ENCODE measurements at places on chromosomes 4 and X.

GRCh38 chrX:41599507-41599906, 89.3 kb upstream of the GPR34 start:
- DNase-seq, result no peak

DNA sequence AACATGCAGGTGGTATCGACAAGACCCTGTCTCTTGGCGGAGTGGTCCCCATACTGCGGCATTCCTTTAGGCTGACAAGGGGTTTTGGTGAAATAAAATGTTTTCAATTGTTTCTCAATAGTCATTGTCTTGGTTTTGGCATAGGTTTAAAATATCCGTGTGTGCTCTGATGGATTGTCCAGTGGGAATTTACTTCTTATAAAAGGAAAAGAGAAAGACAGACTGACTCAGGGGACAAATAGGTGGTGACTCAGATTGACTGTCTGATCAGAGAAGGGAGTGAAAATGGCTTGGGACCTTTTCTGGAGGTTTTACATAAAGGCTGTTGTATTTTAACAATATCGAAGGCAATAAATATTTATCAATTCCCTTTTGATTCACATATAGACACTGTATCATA, 129.8 kb downstream of the SORBS2 start:
- DNase-seq, result no peak

- no peak for DNase-seq
Measured at GRCh38 chrX:71992711-71993110, 82.1 kb downstream of the NHSL2 start.

GRCh38 chrX:40145001-40145922, 47.5 kb upstream of the BCOR start:
- DNase-seq, result peak; percentile 78

- DNase-seq, result no peak
Measured at GRCh38 chr4:38091636-38092035, 131.4 kb downstream of the PTTG2 start.

DNA sequence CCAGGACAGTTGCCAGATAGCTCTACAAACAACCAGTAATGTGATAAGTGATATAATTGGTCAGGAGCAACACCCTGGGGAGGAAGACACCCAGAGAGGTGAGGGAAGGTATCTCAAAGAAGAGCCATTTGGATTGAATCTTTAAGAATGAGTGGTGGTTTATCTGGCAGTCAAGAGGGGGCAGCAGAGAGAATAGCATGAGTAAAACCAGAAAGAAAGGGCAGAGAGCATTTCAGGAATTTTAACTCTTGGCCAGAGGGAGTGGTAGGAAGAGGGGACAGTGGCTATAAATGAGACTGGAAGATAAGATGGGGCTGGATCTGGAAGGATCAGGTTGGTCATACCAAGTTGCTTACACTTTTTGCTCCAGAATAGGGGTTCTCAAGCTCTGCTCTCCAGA, 5.9 kb upstream of the SEPTIN6 start:
- DNase-seq, result peak; percentile 36

DNA sequence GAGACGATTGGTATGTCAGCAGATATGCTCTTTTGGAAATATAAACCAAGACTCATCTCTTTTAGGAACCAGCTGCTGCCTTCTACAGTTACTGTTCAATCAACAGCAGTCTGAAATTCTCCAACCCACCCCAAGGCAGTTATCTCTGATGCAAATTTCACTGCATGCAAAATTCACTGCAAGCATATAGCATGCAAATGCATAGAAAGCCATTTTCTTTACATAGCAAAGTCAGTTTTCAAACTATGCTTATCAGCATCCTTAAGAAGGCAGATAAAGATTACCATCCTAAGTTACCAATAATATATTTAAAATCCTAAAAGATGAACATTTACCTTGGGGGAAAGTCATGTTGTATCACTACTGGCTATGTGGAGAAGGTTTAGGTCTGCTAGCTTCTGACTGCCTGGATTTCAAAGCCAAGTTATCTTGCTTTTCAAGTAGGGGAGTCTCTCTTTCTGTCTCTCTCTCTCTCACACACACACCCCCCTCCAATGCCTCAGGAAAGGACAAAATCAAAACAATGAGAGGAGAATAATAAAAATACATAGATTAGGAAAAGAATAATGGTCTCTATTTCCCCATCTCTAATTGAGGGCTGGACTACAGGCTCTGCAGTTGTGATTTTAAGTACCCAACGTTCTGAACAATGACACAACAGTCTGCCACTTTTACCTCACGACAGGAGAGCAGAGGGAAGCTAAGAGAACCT, 1.5 kb downstream of the NMU start:
- DNase-seq, result no peak

GRCh38 chrX:126770179-126770578, 49.4 kb upstream of the PRR32 start:
- no peak for DNase-seq

- no peak for DNase-seq
Measured at GRCh38 chr4:22268350-22269025, 247.4 kb downstream of the ADGRA3 start.

GRCh38 chr4:90419124-90419711, 292.0 kb downstream of the CCSER1 start:
- DNase-seq, result no peak

DNA sequence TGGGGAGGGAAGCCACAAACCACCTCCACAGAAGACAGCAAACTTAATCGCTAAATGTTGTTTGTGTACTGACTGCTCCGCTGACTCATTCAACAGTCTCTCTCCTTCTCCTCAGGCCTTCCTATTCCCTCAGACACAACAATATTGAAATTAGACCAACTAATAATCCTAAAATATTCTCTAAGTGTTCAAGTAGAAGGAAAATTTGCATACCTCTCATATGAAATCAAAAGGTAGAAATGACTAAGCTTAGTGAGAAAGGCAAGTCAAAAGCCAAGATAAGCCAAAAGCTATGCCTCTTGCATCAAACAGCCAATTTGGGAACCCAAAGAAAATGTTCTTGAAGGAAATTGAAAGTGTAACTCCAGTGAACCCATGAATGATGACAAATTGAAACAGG, 75.7 kb upstream of the ARHGAP24 start:
- no peak for DNase-seq

- peak; percentile 36 for DNase-seq
Measured at GRCh38 chrX:133983974-133984845, 1.2 kb downstream of the GPC3 start.

DNA sequence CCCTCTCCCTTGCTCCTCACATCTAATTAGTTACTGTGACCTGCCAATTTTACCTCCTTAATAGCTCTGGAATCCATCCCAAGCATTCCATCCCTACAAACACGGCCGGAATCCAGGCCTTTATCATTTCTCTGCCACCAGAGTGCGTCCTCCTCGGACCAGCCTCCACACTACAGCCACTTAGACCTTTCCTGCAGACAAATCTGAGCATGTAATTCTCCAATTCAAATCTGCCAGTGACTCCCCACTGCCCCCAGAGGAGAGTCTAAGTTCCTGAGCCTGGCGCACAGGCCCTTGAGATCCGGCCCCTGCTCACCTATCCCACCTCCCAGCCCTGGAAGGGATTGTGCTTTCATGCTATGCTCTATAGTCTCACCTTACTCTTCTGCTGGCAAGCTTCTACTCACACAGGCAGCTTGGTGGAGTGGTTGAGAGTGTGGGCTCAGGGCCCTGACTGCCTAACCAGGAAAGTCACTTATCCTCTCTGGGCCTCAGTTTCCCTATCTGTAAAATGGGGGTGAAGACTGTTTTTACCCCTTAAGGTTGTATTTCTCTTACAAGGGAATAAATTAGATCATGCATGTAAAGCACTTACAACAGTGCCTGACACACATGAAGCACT, 31.2 kb downstream of the PJA1 start:
- peak; percentile 81 for DNase-seq

DNA sequence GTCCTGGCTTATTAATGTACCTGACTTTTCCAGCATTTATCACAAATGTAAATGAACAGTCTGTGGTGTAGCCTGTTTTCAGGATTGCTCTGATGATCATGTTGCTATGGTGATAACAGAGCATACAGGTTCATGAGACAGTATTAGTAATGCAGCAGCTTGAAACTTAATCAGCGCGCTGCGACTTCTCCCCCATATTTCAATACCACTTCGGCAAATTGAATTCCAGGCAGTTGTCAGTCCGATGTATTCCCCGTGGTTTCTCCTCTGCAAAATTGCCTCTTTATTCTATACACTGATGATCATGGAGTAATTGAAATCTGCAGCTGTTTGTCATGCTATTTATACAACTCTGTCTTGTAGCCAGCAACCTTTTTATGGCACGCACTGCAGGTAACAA, 239.3 kb downstream of the C4orf33 start:
- DNase-seq, result no peak

GRCh38 chr4:3527101-3527913, 4.9 kb downstream of the LRPAP1 start:
- peak; percentile 21 for DNase-seq

DNA sequence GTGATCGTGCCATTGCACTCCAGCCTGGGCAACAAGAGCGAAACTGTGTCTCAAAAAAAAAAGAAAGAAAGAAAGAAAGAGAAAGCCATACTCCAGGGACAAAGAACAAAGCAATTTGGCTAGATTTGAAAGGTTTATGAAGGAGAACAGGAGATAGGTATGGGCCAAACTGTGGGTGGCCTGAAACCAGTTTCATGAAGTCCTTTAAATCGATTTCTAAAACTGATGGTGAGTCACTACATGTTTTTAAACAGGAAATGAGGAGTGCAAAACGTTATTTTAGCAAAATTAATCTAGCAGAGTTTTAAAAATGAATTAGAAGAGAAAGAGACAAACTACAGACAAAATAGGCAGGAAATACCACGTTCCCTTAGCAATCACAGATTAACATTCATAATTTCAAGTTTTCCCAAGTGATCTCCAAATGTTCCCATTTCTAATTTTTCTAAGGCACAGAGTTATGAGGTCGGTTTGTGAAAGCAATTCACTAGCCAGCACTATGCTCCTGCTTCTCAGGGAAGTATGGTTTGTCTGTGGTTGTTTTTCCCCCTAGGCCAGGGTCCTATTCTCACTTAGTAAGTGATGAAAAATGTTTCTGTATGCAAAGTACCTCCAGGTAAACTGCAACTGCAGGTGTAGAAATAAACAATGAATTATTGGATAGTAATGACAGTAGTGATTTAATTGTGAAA, 190.6 kb downstream of the PPP3CA start:
- DNase-seq, result no peak

- no peak for DNase-seq
Measured at GRCh38 chrX:130261296-130261893, 7.3 kb downstream of the ZNF280C start.

DNA sequence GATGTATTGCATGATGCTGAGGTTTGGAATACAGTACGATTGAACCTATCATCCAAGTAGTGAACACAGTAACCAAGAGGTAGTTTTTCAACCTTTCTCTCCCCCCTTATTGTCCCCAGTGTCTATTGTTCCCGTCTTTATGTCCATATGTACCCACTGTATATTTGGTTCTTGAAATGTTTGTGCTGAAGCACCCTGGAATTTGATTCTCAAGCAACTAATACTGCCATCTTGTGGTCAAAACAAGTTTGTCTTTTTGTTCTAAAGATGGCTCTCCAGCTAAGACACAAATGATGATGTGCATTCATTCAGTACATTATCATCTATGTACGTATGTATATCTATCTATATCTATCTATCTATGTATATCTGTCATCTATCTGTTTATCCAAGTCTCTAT, 33.5 kb upstream of the DCX start:
- no peak for DNase-seq

DNA sequence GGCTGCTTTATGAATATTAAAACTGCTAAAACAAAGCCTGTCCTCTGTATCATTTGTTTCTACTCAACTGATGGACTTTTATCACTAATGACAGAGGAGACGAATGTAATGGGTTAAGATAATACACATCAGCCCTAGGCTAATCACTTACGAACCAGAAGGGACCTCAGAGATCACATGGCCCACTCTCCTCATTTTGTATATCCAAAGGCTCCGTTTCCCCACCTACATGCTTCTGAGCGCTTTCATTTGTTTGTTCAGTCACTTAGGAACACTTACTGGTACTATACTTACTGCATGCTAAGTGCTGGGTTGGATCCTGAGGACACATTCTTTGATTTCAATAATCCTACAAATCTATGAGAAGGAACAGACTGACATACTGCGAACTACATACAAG, 169.3 kb downstream of the CEP135 start:
- no peak for DNase-seq

DNA sequence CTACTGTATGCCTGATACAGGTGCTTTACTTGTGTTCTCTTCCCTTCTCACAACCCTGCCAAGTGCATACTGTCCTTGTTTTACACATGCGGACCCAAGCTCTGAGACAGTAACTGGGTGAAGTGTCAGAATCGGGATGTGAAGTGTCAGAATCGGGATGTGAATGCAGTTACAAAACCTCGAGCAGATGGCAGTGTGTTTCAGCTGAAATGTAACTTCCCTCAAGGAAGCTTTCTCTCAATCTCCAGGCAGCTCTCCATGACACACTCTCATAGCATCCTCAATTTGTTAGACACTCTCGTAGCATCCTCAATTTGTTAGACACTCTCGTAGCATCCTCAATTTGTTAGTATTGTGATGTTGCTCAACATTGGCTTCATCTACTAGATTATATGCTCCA, 1.1 kb upstream of the HPSE start:
- DNase-seq, result no peak

- DNase-seq, result no peak
Measured at GRCh38 chrX:152165033-152165743, 26.8 kb upstream of the MAGEA10 start.

DNA sequence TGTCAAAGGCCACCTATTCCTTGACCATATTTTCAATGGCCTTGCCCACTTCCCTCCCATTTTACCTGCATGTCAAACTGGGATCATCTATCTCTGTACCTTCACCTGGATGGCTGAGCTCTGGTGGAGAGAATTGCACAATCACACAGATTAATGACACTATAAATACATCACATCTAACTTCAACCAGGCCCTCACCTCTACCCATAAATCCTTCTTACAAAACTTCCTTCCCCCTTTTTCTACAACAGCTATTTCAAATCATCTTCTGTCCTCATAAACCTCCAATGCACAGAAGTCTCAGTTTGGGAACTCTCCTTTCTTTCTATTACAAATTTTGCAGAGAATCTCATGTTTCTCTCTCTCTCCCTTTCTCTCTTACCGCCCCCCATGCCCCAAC, 9.2 kb downstream of the PALLD start:
- DNase-seq, result no peak

DNA sequence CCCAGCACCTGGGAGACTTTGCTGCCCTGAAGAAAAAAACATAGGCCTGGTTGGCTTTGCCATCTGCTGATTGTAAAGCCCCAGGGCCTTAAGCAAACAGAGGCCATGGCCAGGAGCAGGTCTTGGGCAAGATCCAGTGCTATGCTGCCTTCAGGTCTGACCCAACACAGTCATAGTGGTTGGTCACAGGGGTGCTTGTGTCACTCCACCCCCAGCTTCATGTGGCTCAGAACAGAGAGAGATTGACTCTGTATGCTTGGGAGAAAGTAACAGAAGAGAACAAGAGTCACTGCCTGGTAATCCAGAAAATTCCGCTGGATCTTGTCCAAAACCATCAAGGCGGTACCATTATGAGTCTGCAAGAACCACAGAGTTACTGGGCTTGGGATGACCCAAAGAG, 24.4 kb upstream of the SMARCA5 start:
- DNase-seq, result no peak

GRCh38 chr4:153385784-153386183, 41.3 kb downstream of the MND1 start:
- DNase-seq, result no peak

GRCh38 chrX:133918361-133918771, 67.0 kb downstream of the GPC3 start:
- no peak for DNase-seq

GRCh38 chr4:55215087-55215486, 89.7 kb upstream of the KDR start:
- DNase-seq, result no peak

GRCh38 chr4:153929675-153930074, 140.8 kb upstream of the SFRP2 start:
- no peak for DNase-seq
